ENCODE measurements at places on chromosomes 12 and 14. TPM values are rescaled to one million over a fixed set of nuclear protein-coding genes. Genes with fewer than 3 reads are reported as not detected.

NYNRIN gene
- 3.6 TPM for total RNA-seq

- peak; percentile 69 for DNase-seq
Observed at GRCh38 chr12:100554608-100555077, 18.8 kb upstream of the GAS2L3 start.

- no peak for DNase-seq
Observed at GRCh38 chr12:68065163-68065562, 75.9 kb downstream of the IFNG-AS1 start.

GRCh38 chr14:69573205-69573830 is 1.4 kb downstream of the CCDC177 start:
- DNase-seq, result peak; percentile 56

GPRC5A gene
- total RNA-seq, result not detected

SLC25A21 gene
- total RNA-seq, result 8.1 TPM

SNW1 gene
- 63.9 TPM for total RNA-seq

- DNase-seq, result no peak
Observed at GRCh38 chr14:31895646-31896045, 181.5 kb upstream of the ARHGAP5 start.

DNA sequence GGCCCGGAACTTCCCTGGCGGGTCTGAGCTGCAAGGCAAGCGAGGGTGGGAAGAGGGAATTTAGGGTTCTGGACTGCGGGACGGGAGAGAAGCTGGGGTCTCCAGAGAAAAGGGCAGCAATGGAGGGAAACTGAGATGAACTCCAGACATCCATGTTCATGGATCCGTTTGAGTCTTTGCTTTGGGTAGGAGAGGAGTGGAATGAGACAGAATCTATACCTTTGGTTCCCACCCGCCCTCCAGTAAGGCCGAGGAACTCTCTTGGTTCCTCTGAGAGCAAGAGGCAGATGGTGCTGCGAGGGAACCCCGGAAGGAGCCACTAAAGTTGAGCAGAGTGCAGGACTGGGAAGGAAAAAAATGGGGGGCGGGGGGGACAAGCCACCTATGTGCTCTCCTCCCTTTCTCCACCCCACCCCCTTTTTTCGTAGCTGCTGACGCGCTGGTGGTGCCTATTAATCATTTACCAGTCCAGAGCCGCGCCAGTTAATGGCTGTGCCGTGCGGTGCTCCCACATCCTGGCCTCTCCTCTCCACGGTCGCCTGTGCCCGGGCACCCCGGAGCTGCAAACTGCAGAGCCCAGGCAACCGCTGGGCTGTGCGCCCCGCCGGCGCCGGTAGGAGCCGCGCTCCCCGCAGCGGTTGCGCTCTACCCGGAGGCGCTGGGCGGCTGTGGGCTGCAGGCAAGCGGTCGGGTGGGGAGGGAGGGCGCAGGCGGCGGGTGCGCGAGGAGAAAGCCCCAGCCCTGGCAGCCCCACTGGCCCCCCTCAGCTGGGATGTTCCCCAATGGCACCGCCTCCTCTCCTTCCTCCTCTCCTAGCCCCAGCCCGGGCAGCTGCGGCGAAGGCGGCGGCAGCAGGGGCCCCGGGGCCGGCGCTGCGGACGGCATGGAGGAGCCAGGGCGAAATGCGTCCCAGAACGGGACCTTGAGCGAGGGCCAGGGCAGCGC is 1.2 kb downstream of the SSTR1 start:
- peak; percentile 82 for DNase-seq

DNA sequence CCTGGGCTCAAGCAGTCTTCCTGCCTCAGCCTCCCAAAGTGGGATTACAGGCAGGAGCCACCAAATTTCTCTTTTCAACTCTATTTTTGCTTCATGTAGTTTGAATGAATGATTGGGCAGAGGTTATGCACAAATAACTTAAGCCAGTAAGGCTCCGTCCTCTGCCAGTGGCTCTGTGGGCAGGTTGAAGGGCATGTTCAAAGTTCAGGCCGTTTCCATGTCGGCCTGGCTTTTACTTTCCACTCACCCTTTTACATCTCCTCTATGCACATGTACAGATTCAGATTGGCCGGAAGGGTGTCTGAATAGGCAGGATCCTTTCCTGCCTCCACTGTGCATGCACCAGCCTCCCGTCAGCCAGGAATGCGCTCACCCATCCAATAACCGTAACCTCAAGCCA is 132.3 kb downstream of the EML1 start:
- DNase-seq, result no peak

GRCh38 chr12:69998922-69999321 is 173.9 kb downstream of the MYRFL start:
- DNase-seq, result no peak

- DNase-seq, result no peak
Observed at GRCh38 chr12:89657066-89657465, 51.6 kb downstream of the ATP2B1 start.

MTHFD1 gene
- 55.8 TPM for total RNA-seq

WSCD2 gene
- total RNA-seq, result 1.7 TPM

MIP gene
- total RNA-seq, result not detected

DNA sequence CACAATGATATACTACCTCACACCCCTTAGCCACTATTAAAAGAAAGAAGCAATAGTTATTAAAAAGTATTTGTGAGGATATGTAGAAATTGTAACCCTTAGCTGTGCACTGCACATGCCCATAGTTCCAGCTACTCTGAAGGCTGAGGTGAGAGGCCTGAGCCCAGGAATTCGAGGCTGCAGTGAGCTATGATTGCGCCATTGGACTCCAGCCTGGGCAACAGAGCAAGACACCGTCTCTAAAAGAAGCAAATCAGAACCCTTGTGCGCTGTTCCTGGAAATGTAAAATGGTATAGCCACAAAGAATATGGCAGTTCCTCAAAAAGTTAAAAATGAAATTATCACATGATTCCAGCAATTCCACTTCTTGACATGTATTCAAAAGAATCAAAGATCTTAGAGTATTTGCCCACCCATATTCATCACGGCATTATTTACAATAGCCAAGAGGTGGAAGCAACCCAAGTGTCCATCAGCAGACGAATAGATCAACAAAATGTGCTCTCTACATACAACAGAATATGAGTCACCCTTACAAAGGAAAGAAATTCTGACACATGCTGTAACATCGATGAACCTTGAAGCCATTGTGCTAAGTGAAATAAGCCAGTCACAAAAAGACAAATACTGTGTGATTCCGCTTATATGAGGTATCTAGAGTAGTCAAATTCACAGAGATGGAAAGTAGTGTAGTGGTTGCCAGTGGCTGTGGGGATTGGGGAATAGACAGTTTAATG is 23.7 kb upstream of the YLPM1 start:
- no peak for DNase-seq

DNA sequence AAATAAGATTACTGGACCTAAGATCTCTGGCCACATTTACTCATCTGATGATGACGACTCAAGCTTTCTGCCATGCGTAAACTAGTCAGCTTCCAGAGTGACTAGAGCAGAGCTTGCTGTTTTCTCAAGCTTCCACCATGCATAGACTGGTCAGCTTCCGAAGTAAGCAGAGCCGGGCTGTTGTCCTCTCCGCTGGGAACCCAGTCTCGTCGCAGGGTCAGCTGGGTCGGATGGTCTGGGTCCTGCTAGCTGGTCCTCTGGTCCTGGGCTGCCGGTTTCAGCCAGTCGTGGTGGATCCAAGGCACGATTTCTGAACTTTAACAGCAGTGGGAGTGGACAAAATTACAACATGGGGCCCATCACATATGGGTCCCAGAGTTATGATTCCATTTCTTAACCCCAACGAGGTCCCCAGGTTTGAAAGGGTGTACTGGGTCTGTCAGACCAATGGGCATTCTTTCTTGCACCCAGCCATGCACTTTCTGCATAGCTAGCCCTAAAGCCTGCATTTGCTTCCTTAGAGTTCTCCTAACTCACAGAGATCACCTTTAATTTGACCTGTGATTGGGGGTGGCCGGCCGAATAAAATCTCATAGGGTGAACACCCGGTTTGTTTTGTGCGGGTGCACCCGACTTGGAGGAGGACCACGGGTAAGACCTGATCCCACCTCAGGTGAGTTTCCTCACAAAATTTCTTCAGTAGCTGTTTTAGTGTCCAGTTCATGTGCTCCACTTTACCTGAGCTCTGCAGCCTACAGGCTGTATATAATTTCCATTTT is 1312.8 kb downstream of the TMEM121 start:
- DNase-seq, result no peak

GRCh38 chr12:26938701-26939062 is 412 bp downstream of the FGFR1OP2 start:
- DNase-seq, result no peak

TUNAR gene
- 14.9 TPM for total RNA-seq

- DNase-seq, result no peak
Observed at GRCh38 chr12:41120211-41120610, 67.9 kb upstream of the PDZRN4 start.

DNA sequence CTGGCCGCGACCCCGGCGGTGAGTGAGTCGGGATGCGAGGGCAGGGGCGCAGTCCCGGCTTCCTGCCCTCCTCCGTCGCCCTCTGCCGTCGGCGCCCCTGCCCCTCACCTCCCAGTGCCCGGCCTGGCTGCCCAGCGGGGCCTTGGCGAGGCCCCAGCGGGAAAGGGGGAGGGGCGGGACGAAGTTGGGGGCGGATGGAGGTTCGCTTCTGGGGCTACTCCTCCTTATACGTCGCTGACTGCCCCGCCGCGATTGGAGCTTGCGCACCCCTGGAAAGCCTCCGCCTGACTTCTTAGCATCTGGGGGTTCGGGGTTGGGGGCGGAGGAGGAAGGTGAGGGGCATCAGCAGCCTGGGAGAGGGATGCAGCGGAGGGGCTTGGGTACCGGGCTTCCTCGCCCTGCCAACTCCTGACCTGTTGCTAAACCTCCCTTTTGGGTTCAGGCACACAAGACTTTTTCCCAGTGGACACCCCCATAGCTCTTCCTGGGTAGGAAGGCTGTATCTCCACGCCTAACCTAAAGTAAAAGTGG is 406 bp downstream of the TMEM263 start:
- DNase-seq, result peak; percentile 90

DNA sequence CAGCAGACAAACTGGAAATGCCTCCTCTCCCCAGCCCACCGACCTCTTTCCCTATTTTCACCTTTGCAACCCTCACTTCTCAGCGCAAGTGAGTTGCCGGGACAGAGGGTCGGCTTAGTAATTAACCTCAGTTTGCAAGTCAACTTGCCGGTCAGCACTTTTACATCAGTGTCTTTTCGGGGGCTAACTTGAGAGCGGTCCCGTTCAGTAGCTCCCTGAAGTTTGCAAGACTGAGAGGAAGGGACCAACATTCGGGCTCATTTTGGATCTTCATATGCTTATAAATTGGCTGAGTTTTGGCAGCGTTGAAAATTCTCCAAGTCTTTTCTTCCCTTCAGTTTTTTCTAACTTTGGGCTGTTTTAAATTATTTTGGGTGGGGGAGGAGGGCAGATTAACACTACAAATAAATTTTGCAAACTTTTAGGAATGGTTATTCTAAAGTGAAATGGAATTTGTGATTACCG is 846 bp downstream of the BRMS1L start:
- no peak for DNase-seq

PLCZ1 gene
- not detected for total RNA-seq

DNAI7 gene
- not detected for total RNA-seq

HOTAIR gene
- total RNA-seq, result not detected

GRCh38 chr14:74792249-74793039 is 29.3 kb downstream of the YLPM1 start:
- DNase-seq, result no peak

KCNK13 gene
- 0.07 TPM for total RNA-seq

GRCh38 chr14:64293976-64294671 is at the start of gene ESR2:
ESR2 (minus strand) TSS chr14:64294371; CDS start chr14:64282985, 11,386 bp downstream.
- peak; percentile 82 for DNase-seq

DNA sequence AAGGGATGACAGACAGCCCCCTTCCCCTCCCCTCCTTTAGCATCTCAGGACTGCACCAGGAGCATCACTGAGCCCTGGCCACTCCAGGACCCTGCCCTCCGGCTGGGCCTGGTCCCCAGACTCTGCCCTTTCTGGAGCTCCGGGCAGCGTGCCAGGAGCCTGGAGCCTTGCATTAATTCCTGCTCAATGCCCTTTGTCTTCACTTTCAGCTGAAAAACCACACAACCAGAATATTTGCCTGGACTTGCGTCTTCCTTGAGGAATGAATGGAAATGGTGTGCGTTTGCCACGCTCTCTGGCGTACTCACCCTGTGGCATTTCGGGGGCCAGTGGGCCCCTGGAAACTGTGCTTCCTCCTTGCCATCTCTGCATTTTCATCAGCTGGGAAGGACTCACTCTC is 8.5 kb upstream of the RFLNA start:
- no peak for DNase-seq

FOXN4 gene
- total RNA-seq, result 0.33 TPM

DNA sequence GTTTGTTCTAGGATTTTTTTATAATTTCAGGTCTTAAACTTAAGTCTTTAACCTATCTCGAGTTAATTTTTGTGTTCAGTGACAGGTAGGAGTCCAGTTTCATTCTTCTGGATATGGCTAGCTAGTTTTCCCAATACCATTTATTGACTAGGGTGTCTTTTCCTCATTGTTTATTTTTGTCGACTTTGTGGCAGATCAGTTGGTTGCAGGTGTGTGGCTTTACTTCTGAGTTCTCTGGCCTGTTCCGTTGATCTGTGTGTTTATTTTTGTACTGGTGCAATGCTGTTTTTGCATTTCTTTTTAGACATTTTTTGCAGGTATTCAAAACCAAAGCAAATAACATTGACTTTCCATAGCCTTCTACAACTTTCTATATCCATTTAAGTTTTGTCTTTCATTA is 121.7 kb downstream of the ETNK1 start:
- DNase-seq, result no peak
